ENCODE measurements at places on chromosomes 2 and 18.

GRCh38 chr2:121907928-121908327 lies 152.5 kb downstream of the TSN start:
- DNase-seq = no peak

GRCh38 chr2:205563646-205564045 lies 118.7 kb upstream of the NRP2 start:
- no peak for DNase-seq

- DNase-seq = peak; percentile 85
Measured at GRCh38 chr2:73089270-73090030, 17.9 kb upstream of the SFXN5 start.

DNA sequence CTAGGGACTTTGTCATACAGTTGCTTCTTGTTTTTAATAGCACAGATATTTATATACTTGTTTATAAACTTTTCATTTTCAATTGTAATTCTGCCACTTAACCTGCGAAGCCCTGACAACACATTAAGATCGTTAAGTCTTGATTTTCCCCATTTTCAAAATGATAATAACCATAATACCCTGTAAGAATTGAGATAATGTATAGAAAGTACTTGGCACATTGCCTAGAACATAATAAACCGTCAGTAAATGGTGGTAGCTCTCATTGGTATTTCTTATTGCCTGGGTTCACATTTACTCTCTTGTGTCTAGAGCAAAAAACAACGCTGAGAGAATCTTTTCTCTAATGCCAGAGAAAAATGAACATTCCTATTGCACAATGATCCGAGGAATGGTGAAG lies 18.6 kb downstream of the PTCD3 start:
- DNase-seq = no peak

DNA sequence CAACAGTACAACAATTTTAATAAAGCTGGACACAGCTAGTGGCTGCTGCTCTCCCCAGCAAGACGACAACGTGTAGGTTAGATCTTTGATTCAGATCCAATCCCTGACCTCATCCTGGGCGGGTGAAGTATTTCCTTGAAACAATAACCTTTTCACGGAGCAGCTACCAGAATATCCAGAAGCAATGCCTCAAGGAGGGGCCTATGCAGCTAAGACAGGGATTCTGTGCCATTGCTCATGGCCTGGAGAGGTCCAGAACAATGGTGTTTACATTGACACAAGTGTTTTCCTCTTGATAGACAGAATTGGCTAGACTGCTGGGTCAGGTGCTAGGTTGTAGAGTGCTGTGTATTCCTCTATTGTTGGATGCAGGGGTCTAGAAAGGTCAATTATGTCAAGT lies 520.1 kb downstream of the BCL11A start:
- DNase-seq = no peak

DNA sequence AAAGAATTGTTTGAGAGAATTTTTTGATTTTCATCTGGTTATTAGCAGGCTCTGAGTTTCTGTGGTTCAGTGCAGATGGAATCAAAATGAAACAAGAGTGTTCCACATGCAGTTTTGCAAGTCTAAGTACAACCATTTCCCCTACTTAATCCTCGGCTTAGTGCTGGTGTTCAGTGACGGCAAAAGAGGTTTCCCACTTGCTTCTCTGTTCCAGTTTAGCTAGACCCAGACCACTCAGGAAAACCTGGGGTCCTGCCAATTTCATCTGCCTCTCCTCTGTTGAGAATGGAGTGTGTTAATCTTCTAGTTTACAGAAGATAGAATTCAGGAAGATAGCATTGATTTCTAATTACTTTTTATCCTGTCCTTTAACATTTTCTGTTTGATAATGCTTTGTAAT lies 996.2 kb upstream of the FANCL start:
- DNase-seq = no peak

GRCh38 chr2:163822033-163822432 lies 86.2 kb upstream of the FIGN start:
- DNase-seq = no peak

- no peak for DNase-seq
Measured at GRCh38 chr2:89851583-89851905, 1160.1 kb downstream of the RPIA start.

- no peak for DNase-seq
Measured at GRCh38 chr2:97742381-97742847, 29.0 kb downstream of the ZAP70 start.

GRCh38 chr18:23200756-23201155 lies 65.5 kb downstream of the CABLES1 start:
- no peak for DNase-seq

DNA sequence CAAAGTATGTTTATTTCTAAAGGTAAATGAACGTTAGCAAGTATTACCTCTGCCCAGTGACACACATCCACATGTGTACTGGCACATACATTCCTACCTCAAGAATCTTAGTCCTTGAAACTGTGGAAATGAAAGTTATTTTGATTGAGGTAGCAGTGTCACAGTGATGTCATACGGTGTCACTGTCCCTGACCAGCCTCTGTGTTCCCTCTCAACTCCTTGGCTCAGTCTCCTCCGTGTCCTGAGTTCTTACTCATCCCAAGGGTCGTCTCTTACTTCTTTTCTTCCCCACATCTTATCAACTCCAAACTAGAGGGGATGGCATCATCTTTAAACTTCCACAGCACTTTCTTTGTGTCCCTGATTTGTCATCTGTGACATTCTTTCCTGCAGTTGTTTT lies 3.3 kb downstream of the NCK2 start:
- no peak for DNase-seq

DNA sequence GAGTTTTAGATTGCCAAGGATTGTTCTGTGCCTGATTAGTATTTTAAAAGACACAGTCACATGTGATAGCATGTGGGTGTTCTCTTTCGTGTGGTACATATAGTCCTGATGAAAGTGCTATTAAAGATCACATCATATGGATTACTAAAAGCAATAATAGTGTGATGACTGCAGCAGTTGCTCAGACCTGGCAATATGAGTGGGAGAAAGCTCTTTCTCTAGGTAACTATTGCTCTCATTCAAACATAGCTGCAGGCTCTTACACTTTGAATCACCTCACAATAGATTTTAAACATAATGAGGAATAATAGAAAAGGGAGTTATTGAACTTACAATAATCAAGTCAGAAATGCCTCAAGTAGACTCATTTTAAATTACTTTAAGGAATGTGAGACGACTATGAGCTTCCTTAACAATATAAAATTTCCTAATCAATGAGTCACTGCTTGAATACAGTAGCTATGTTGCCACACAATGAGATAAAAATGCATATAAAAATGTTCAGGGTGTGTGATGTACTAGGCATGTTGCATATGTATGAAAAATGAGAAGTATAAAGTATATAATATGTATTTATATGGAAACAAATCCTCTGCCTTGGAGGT lies 452.1 kb downstream of the TMX3 start:
- DNase-seq = no peak

DNA sequence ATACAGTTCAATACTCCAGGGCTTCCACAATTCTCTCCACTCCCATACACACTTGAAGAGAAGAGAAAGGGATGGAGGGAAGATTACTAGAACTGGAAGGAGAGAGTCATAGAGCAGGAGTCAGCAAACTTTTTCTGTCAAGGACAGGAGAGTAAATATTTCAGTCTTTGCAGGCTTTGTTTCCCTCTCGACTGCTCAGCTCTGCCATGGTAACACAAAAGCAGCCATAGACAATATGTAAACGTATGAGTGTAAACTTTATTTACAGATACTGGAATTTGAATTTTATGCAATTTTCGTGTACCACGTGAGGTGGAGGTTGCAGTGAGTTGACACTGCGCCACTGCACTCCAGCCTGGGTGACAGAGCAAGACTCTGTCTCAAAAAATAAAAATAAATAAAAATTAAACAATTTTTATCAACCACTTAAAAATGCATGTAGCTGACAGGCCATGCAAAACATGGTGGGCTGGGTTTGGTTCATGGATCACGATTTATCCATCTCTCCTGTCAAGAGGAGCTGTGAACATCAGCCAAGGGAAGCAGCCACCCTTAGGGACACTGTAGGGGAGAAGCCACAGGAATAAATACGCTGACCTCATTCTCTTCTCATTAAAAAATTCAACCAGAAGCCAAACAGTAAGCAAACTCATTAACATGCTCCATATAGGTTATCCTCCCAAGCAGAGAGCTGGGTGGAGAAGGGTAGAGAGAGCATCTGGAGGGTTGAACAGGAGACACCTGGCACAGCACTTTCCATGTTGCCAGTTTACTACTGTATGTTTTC lies 266.4 kb upstream of the FN1 start:
- no peak for DNase-seq

- no peak for DNase-seq
Measured at GRCh38 chr2:61811821-61812220, 42.0 kb downstream of the FAM161A start.

DNA sequence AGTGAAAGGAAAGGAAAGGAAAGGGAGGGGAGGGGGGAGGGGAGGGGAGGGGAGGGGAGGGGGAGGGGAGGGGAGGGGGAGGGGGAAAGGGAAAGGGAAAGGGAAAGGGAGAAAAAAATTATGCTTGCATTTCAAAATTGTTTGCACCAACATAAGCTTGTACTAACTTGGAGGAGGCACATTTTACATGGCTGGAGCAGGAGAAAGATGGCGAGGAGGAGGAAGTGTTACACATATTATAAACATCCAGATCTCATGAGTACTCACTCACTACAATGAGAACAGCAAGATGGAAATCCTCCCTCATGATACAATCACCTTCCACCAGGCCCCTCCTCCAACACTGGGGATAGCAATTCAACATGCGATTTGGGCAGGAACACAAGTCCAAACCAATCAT lies 660.2 kb upstream of the CDH2 start:
- no peak for DNase-seq

- DNase-seq = peak; percentile 75
Measured at GRCh38 chr2:190858817-190859216, 21.8 kb upstream of the GLS start.

GRCh38 chr2:126657636-126658318 lies 1.8 kb downstream of the GYPC start:
- peak; percentile 91 for DNase-seq

GRCh38 chr18:48583573-48583972 lies 44.7 kb downstream of the CTIF start:
- peak; percentile 38 for DNase-seq

- DNase-seq = peak; percentile 34
Measured at GRCh38 chr2:83742117-83742782, 716.8 kb downstream of the SUCLG1 start.

GRCh38 chr2:99648178-99648844 lies 158.5 kb upstream of the REV1 start:
- DNase-seq = no peak

DNA sequence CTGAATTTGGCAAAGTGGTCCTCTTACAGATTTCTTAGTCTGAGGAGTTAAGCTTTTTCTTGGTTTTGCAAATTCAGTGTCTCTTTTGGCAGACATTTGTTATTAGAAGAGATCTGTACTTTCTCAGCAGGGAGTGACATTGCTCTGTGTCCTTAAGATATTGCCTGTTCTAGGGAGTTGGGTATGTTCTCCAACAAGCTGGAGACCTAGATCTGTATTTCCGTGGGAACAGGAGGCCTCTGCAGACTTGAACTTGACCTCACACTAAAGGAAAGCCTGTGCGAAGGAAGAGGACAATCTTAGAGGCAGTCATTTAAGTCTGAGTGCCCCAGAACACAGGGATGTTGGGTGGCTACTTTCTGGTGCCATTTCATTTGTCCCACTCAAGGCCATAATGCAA lies 107.0 kb upstream of the ATP8B1 start:
- no peak for DNase-seq

GRCh38 chr2:67873916-67874315 lies 188.9 kb downstream of the C1D start:
- no peak for DNase-seq

- no peak for DNase-seq
Measured at GRCh38 chr2:237532160-237532559, 34.2 kb upstream of the PRLH start.

- no peak for DNase-seq
Measured at GRCh38 chr2:1147873-1148612, 197.4 kb downstream of the SNTG2 start.

GRCh38 chr18:54713386-54713785 lies 114.9 kb upstream of the RAB27B start:
- no peak for DNase-seq

DNA sequence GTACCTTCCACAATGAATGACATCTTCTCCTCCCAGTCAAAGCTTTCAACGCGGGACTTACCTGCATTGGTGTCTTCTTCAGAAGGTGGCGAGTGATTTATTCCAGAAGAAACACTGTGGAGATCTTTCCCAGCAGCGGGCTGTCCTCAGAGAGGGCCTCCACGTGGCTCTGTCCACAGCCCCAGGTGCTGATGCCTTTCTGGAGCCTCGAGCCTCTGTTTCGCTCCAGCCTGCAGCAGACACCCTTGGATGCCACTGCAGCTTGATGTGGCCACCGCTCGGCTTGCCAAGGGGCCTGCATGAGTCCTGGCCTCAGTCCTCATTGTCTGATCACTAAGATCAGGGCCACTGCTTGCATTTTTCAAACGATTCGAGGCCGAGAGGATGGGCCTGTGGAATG lies 46.6 kb upstream of the GALR1 start:
- peak; percentile 35 for DNase-seq

- no peak for DNase-seq
Measured at GRCh38 chr18:50651334-50651733, 91.4 kb downstream of the MAPK4 start.

DNA sequence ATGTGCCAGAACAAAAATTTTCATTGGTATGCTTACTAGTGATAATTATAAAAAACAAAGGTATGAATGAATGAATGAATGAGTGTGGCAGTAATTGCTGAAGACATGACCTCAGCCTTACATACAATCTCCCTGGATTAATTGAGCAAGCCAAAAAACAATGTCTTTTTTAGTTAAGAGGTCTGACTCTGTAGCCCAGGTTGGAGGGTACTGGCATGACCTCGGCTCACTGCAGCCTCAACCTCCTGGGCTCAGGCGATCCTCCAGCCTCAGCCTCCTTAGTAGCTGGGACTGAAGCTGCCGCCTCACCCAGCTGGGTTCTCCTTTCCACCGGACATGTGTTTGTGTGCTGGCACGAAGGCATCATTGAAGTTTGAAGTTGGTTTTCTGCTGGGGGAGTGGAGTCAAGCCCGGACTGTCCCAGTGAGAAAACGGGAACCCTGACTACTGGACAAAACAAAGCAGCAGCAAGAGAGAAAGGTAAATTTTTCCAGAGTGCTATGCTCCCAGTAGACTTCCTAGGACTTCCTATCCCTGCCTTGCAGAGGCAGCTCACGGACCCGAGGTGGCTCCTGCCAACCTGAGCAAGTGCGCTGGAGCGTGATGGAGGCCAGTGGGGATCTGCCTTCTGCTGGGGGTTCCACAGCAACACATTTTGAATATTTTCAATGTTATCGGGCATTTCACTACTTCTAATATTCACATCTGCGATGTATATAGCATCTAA lies 6.4 kb upstream of the IMP4 start:
- no peak for DNase-seq

All from myocyte (in vitro differentiated cells).